ENCODE measurements at places on chromosomes 6 and 20.

DNA sequence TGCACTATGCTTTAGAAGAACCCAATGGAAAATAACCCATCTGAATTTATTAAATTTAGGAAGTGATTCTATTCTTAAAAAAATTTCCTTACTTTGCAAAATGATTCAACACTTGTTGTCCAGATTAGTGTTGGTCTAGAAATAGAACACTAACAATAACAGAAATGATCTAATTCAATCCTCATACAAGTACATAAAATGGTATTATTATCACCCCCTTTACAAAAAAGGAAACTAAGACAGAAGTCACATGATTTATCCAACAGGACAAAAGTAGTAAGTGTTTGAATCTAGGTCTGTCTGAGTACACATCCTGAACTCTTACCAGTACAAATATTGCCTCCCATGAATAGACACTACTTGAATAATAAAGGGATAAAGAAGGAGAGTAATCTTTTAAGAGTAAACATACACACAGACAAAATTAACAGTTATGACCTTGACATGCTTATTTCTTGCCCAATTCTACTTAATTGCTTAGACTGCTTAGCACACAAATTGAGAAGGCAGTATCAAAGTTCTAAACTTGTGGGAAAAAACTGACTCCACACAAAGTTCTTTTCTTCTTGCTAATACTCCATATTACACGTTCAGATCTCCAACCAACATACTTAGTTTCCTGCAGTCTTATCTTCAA is 195.4 kb upstream of the RUNX2 start:
- DNase-seq, result no peak

- no peak for DNase-seq
Measured at GRCh38 chr6:76814496-76815458, 648.5 kb downstream of the HTR1B start.

DNA sequence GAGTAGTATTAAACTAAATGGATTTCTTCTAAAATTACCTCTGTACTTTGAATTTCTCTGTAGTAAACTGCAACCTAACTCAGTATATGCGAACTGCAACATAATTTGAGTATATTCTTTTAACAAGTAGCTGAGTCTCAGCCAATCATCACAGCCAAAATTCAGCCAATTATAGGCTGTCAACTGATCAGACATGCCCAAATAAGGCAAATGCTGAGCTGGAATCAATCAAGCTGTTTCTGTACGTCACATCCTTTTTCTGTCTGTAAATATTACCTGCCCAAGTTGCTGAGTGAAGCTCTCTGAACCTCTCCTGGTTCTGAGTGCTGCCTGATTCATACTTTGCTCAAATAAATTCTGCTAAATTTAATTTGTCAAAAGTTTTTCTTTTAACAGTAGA is 9.5 kb upstream of the C6orf58 start:
- no peak for DNase-seq

DNA sequence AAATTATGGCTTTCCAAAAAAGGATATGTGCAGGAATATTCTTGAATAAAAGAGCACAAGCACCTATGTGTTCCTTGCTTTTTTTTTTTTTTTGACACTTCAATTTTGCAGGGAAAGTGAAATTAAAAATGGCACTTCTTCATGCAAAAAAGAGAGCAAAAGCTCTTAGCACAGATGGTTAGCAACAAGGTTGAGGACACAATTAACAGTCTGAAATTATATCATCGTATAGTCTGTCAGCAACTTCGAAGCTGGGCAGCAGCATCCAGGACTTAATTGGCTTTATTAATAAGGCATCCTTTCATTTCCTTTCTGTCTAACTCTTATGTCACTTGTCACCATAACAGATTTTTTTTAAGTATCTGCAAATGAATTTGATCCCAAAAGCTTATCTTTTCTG is 122.6 kb downstream of the FUT9 start:
- no peak for DNase-seq

- no peak for DNase-seq
Measured at GRCh38 chr6:45836984-45837383, 178.7 kb downstream of the CLIC5 start.

GRCh38 chr6:158039178-158039557 is 57.5 kb downstream of the SYNJ2 start:
- no peak for DNase-seq

GRCh38 chr6:155452576-155452975 is 3.1 kb downstream of the NOX3 start:
- DNase-seq, result no peak

DNA sequence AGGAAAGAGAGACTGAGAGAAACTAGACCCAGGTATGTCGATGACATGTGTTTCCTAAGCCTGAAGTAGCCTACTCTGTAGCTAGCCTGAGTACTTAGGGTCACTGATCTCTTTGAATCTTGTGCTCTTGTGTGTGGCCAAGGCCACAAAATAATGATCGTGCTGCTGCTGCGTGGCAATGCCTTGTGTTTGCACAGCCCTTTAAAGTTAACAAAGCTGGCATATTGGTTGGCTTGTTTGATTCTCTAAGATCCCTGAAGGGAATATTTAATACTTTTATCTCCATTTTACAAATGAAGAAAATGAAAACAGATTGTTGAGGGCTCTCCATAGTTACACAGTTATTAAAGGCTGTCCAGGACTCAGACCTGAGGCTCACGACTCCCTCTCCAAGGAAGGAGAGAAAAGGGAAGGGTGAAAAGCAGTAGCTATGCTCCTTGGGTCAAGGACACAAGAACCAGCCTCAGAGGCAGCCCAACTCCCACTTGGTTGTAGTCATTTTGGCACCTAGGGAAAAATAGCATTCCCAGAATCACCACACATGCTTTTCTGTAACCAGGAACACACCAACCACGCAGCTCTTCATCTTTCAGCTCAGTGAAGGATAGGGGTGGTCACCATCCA is 130.7 kb downstream of the LRFN2 start:
- DNase-seq, result no peak

- DNase-seq, result no peak
Measured at GRCh38 chr6:132272776-132273175, 128.5 kb downstream of the MOXD1 start.

DNA sequence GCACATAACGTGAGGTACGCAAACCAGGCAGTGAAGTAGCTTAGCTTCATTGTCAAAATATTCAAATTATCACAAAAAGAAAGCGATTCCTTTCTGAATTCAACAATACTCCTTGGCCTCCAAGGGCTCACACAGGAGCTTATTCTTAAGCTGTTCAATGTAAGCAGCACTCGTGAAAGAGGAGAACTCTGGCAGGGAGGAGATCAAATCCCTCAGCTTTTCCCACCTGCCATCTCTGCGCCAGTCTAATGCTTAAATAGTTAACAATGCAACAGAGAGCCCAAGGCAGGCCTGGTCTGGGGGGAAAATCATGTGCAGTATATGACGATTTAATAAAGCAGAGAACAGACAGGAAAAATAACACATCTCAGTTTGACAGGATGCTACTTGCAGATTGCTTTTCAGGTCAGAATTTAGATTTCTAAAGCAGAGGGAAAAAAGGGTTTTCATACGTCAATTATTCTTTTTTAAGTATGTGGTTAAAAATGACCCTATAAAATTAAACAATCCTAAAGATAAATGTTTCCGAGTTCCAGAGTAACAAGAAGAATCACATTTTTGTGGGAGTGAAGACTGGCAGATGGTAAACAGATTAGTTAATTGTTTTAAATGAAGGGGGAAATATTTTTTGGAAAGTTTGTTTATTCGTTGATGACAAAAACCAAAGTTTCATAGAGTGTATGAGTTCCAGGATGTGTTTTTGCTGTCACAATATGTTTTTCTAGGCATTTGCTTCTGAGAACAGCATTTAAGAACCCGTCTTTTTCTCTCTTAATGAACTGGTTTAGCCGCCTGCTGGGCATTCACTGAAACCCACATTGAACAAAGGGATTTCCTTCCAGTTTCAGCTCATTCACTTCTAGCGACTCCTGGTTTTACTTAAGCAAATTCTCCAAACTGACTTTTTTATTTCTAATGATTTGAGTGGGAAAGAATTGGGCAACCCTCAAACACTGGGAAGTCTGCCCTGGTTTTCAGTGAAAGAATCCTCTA is 45.9 kb downstream of the PLAGL1 start:
- DNase-seq, result peak; percentile 63

DNA sequence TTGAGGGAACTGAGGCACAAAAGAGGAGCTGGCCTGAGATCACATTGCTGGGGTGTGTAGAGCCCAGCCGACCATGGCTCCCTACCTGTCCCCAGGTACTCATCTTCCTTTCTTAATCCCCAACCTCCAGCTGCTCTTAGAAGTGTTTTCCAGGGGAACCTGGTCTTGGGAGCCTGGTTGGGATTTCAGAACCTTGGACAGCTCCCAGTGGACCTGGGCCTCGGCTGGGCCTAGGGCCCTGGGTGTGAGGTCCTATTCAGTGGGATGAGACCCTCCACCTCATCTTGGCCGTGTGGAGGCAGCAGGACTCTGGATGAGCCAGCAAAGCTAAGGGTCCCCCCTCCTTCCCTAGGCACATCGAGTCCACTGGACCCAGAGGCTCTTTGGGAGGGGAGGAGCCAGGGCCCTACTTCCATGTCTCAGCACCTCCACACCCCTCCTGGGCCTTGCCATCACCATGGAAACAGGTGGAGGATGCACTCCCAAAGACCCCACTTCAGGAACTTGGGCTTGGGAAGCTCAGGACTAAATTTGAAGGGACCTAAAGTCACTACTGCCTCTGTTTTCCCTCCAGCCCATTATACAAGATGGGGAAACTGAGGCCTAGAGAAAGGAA is 38.5 kb downstream of the DLGAP4 start:
- no peak for DNase-seq

DNA sequence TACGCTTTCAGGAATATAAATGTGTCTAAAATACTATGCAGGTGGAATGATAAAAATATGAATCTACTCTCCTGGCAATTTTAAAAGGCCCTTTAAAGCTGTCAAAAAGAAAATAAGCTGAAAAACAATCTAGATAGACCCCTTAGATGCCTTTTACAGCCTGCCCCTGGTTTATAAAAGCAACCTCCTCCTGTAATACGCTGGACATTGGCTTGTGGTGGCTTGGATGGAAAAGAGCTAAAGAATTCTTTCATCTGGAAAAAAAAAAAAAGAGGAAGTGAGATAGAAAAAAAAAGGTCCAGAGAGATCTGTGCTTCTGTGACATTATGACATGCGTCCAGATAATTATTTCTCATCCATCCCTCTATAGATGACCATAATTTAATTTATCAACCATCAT is 115.9 kb upstream of the NRSN1 start:
- DNase-seq, result no peak

DNA sequence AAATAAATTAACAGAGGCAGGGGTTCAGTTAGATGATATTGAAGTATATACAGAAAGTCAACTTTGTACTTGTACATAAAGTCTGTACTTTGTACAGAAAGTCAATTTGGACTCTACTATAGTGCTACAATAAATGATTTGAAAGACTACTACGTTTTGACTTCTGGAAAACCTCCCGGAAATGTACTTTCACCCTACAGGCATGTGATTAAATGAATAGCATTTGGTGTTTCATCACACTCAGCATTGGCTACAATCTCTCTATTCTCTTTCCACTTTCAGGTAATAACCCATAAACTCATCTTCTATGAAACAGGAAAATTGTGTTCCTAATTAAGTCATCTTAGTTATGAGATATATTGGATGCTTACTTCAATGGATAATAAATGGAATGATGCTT is 25.6 kb upstream of the MC3R start:
- no peak for DNase-seq

DNA sequence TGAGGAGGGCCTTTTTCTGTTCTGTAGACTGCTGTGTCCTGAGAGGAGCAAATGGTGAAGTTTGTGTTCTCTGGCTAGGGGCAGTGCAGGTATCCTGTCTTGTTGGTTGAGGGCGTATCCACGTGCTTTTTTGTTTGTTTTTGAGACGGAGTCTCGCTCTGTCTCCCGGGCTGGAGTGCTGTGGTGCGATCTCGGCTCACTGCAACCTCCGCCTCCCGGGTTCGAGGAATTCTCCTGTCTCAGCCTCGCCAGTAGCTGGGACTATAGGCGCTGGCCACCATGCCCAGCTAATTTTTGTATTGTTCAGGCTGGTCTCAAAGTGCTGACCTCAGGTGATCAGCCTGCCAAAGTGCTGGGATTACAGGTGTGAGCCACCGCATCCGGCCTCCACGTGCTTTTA is 10.8 kb upstream of the PXDC1 start:
- no peak for DNase-seq

- DNase-seq, result no peak
Measured at GRCh38 chr20:12748359-12748994, 260.3 kb upstream of the SPTLC3 start.

DNA sequence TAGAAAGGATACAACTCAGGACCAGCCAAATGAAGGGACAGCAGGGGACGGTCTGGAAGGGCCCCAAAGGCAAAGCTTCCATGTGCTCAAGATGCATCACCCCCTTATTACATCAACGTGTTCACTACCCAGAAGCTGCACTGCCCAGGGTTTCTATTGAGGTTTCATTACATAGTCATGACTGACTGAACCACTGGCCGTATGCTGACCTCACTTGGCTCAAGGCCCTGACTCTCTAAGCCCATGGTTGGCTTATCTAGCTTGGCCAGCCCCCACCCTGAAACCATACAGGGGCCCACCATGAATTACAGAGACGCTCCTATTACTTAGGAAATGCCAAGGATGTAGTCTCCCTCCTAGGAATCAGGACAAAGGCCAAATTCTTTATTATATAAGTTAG is 179.4 kb downstream of the FOXC1 start:
- no peak for DNase-seq

- DNase-seq, result no peak
Measured at GRCh38 chr6:24949020-24949569, 13.3 kb upstream of the RIPOR2 start.

- no peak for DNase-seq
Measured at GRCh38 chr6:33088258-33088930, 12.6 kb downstream of the HLA-DPB1 start.

GRCh38 chr6:18034798-18035202 is 47.4 kb upstream of the KIF13A start:
- DNase-seq, result no peak

DNA sequence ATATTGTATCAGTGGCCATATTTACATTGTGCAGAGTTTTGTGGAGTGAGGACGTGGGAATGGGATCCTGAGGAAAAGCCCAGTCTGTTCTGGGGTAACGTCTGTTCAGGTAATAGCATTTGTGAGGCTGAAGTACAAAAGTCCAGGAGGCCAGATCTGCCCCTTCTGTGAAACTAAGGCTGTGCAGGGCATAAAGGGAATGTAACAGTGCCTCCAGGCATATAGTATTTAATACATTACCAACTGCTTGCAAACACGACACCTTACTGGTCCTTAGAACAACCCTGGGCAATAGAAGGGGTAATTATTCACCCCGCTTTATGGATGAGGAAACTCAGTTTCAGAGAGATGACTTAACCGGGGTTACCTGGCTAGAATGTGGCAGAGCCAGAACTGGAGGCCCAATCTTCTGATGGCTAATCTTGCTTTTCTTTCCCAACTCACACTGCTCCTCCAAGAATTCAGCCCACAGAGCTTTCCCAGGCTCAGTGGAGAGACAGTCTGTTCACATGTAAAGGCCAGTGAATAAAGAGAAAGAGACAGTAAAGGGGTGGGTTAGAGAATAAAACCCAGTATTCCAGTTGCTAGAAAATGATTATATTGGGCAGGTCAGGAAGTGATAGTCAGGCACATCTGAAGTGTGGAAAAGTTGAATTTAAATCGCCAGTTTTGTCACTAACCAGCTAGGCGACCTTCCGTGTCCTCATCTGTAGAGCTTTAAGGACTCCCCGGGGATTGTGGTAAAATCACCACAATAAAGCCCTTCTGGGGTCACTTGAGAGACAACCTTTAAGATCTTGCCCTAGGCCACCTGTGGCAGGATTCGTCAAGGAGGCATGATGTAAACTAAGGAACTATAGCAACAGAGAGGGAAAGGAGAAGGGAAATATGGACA is 280.7 kb upstream of the CITED2 start:
- DNase-seq, result no peak

- DNase-seq, result no peak
Measured at GRCh38 chr6:132418235-132418965, 17.1 kb upstream of the MOXD1 start.

GRCh38 chr6:127586372-127586771 is 9.4 kb downstream of the C6orf58 start:
- no peak for DNase-seq
